ENCODE measurements at places on chromosomes 1 and 21.

GRCh38 chr1:63319046-63320021 lies 3.0 kb upstream of the FOXD3 start:
- DNase-seq: peak; percentile 57

- peak; percentile 68 for DNase-seq
Measured at GRCh38 chr1:207495801-207496792, at the start of gene CR1. Gene CR1 (plus strand): TSS chr1:207496157. CDS start chr1:207496268, 111 bp downstream.

- no peak for DNase-seq
Measured at GRCh38 chr21:27566521-27566920, 599.6 kb upstream of the ADAMTS5 start.

DNA sequence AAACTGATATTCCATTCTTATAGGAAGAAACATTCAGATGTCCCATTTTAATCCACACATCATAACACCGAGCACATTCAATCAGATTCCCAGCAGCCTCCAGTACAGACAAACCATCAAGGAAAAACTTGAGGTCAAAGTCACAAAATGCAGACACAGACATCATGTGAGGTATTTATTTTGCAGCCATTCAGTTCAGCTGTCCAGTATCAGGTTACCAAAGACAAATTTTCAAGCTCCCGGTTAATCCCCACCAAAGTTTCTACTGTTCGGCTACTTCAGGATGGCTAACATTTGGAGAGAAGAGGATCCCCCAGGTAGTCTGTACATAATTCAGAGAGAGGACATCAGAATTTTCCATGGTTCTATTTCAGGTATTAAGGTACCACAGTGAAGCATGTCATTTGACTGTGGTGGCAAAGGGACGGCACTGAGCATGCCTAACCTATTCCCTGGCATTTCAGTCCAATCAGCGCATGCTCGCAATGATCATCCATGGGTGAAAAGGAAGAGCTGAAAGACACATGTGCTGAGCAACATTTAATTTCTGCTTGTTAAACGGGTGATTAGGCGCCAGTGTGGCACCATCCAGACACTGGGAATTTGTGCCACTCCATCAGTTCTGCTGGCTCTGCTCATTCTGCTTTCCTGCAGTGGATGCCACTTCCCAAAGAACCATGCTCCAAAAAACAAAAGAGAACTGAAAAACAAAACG lies 13.6 kb upstream of the NDC1 start:
- no peak for DNase-seq

- DNase-seq: no peak
Measured at GRCh38 chr1:32178380-32179192, 889 bp upstream of the TXLNA start.

DNA sequence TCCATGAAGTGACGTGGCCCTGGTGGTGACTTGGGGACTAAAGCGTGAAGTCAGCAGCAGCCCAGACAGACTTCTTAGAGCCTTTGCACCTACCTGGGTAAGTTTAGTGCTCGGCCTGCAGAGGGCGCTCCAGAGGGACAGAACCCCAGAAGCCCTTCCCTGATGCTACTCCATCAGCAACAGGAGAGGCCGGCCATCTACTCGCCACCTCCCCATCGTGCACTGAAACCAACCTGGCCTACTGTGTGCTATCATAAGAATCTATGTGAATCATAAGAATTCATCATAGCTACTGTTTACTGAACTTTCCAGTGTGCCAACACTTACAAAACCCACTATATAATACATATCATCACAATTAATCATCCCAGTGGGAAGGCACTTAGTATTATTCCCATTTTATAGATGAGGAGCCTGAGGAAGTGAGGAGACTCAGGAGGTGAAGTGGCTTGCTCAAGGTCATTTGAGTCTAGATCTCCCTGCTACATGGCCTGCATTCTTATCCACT lies 7.9 kb upstream of the EDN2 start:
- DNase-seq: peak; percentile 84

DNA sequence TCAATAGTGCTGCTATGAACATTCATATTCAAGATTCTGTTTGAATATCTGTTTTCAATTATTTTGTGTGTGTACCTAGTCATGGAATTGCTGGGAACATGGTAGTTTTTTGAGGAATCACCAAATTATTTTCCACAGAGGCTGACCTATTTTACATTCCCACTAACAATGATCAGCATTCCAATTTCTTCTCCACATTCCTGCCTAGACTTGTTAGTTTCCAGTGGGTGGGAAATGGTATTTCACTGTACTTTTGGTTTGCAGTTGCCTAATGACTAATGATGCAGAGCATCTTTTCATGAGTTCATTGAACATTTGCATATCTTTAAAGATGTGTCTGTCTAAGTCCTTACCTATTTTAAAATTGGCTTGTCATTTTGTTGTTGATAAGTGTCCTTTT lies 1182.6 kb upstream of the B3GALT2 start:
- no peak for DNase-seq

DNA sequence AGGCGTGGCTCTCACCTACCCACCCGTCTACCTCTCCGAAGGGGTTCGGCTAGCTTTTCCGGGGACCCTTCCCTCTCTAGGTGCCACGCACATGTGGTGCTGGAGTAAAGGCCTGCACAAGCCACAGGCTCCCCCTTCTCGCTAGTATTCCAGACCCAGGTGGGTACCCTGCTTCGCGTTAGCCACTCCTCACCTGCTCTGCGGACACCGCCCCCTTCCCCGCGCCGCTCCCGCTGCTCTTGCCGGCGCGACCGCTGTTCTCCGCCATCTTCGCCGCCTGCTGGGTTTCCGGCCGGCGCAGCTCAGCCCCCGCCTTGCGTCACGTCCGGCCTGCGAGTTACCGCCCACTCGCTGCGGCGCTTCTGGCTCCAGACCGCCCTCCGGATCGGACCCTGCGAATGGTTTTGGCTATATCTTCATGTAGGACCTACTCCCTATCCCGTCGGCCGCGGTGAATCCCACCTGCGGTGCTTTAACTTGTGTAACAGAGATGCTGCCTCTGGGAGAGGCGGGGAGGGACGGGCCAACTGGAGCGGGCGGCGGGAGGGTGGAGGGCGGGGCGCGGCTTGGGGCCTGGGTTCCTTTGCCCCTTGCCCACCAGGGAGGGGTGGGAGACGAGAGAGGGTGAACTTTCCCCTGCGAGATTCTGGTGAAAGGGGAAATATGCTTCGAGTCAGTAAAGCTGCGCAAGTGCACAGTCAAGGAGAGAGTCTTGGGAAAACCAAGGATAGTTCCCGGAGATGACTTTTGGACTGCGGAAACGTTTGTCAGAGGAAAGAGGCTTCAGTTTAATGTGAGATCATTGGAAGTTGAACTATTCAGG lies at the start of the genes NIT1 and PFDN2:
TSS of gene NIT1 (plus strand) at position 347 of the 823 bp plus-strand sequence. CDS start at position 419, 72 bp downstream.
TSS of gene PFDN2 (minus strand) at position 279 of the 823 bp plus-strand sequence. CDS start at position 268, 11 bp downstream.
- peak; percentile 93 for DNase-seq

DNA sequence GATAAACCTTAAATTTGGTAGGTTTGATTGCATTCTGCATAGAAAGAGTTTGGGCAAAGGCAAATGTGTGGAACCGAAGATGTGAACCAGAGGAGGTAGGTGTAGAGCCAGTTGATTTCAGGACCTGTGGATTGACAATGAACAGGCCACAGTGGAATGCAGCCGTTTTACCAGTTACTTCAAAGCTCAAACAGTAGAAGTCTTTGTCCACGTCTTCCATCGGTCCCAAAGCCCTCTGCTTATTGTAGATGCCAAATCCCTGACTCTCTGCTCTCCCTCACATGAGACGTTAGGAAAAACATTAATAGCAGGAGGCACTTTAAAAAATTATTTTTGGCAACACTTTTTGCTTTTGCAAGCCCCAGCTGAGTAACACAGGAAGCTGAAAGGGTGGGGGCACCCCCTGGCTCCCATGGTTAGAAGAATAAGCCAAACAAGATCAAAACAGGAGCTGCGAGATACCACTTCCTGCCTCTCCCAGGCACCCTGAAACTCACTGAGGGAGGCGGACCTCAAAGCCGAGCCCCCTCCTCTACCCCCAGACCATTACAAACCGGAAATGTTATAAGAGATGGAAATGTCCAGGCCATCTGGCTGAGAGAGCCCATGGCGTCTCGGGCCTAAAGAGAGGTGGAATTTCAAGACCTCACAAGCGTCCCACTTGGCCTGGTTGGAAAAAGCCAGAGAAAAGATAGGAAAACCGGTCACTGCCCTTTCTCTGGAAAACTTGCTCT lies 13.5 kb downstream of the TRAF3IP3 start:
- DNase-seq: peak; percentile 78

DNA sequence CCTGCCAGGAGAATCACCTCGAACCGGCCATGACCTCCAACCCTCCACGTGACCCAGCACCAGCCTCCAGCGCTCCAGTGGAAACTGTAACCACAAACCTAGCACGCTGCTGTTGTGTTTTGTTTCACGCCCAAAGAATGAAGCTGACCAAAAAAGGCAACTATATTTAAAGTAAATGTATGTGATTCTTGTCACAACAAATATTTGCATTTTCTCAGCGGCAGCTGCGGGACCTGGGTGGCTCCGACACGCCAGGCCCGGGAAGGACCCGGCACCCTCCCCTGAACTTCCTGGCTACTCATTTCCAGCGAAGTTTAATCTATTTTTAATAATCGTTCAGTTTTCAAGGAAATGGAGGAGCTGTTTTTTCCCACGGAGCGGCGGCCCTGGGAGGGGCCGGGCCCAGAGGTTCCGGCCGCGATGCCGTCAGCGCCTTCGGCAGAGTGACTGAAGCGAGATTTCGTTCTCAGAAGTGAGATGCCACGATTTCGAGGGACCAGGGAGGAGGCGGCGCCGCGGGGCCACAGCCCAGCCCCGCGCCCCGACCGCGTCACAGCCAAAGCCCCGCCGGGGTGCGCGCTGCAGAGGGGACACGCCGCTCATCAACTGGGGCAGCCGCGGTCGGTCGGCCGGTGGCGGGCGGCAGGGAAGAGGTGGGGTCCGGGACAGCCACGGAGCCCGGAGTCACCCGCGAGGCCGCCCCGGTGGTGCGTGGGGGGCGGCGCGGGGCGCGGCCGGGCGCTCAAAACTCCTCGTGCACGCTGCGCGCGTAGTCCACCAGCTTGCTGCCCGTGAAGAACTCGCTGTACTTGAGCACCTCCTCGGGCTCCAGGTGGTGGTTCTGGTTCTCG lies 3.0 kb upstream of the TNFRSF4 start:
- DNase-seq: no peak

DNA sequence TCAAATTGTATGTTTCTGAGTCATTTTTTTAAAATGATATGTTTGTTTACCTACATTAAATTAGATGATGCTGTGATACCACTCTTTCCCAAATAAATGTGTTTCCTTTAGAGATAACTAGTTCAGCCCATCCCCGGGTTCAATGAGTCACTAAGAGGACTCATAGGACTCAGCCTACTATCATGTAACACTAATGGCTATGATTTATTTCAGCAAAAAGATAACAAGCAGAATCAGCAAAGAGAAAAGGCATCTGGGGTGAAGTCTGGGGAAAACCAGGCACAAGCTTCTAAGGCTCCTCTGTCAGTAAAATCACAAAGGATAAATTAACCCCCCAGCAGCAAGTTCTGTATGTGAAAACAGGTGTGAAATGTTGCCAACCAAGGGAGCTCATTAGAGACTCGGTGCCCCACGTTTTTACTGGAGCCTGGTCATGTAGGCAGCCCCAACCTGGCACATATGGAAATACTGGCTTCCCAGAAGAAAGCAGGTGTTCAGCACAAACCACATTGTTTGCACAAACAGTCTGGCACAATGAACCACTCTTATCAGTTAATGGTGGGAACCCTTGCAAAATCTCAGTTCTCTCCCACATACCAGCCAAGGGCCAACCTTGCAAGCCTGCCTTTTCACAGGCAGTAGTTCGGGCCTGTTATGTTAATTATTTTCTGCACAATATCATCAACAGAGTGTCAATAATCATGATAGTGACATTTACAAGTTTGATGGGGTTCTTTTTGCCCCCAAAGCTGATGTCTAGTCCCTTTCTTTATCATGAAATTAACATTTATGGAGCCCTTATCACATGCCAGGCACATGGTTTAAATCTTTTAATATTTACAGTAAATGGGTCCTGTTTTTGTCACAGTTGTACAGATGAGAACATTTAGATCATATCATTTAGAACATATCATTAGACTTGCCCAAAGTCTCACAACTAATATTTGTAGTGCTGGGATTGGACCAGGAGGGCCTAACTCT lies 23.1 kb upstream of the CNN3 start:
- DNase-seq: no peak

DNA sequence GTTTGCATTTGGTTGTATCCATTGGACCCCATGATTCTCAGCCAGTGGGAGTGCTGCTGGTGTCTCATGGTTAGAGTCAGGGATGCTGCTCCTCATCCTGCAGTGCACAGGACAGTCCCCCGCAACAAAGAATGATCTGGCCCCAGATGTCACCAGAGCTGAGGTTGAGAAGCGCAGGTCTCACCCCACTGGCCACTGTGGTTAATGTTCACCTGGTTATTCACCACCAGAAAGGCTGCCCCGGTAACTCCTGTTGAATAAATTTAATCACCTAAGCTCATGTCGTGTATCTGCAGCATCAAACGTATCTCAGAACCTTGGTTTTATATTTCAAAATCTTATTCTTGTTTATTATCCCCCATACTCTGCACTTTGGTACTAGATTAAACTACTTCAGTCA lies 75.8 kb downstream of the ATP5PO start:
- no peak for DNase-seq

DNA sequence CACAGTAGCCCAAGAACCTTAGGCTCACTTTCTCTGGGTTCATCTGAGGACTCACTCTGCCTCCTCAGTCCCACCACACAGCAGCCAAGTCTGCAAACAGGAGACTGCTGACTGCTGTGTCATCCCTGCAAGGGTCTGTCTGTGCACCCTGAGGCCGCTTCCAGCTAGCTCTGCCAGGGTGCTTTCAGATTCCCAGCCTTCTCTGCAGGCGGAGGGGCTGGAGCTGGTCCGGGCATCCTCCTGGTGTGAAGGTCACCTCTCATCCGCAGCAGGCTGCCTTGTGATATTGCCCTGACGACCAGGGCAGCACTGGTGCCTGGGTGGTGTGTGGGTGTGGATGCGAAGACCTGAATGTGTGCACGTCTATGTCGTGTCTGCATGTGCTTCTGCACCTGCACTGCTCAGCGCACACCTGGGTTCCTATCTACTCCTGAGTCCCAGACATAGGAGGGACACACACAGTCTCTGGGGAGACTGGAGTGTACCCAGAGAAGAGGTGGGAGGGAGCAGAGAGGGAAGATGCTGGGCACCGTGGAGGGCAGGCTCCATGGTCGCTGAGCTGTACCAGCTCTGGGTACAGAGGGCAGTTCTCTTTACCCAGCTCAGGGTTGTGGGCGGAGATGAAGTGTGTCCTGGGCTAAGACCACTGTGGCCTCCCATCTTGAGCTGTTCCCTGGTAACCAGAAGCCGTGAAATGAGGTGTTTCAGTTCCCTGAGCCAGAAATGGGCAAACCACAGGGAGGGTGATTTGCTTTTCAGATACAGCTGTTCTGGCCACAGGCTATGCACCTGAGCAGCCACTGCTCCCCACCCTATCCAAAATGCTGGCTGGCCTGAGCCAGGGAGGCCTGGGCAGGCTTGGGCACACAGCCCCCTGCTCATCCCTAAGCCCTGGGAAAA lies 160.9 kb upstream of the CSF3R start:
- no peak for DNase-seq

- DNase-seq: no peak
Measured at GRCh38 chr1:21836010-21836409, 23.9 kb downstream of the LDLRAD2 start.

- no peak for DNase-seq
Measured at GRCh38 chr1:106780066-106780465, 276.4 kb upstream of the PRMT6 start.

GRCh38 chr1:160022330-160023310 lies 9.2 kb downstream of the PIGM start:
- no peak for DNase-seq
